Sciatic nerve (tissue), 2 donors: ENCODE measurements at places on chromosomes 16 and 17. TPM values are rescaled to one million over a fixed set of nuclear protein-coding genes. Genes with fewer than 3 reads are reported as not detected.

E2F4 gene
- total RNA-seq: 45.0 TPM

TBC1D3K gene
- not detected for total RNA-seq

KCNG4 gene
- not detected for total RNA-seq

MPV17L gene
- 7.9 TPM for total RNA-seq

ITGAE gene
- 19.3 TPM for total RNA-seq

GNAO1 gene
- 7.9 TPM for total RNA-seq

NXPH3 gene
- 17.0 TPM for total RNA-seq

KRT40 gene
- total RNA-seq: not detected

CDH5 gene
- total RNA-seq: 108 TPM

BAIAP3 gene
- 3.9 TPM for total RNA-seq

OR4D1 gene
- not detected for total RNA-seq

GPR142 gene
- 1.1 TPM for total RNA-seq

DNA sequence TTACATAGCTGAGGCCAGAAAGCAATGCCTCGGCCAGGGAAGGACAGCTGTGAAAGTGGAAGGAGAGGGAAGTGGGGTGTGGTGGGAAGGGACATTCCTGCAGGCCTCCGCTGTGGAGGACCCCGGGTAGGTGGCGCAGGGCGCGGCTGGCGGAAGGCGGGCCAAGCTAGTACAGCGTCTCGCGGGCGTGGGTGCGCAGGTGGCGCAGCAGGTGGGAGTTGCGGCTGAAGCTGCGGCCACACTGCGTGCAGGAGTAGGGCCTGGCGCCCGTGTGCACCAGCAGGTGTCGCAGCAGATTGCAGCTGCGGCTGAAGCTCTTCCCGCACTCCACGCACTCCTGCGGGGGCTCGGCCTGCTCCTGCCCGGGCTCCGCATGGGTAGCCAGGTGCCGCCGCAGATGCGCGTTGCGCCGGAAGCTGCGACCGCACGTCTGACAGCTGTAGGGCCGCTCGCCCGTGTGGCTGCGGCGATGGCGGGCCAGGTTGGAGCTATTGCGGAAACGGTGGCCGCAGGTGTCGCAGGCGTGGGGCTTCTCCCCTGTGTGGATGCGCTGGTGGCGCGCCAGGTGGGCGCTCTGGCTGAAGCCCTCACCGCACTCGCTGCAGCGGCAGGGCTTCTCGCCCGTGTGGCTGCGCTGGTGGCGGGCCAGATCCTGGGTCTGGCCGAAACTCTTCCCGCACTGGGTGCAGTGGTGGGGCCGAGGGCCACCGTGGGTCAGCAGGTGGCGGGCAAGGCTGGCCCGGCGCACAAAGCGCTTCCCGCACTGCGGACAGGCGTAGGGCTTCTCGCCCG, 10.0 kb downstream of the ZSCAN10 start:
- no peak for DNase-seq

GRCh38 chr16:48659940-48660339, 50.0 kb upstream of the N4BP1 start:
- no peak for DNase-seq

DNA sequence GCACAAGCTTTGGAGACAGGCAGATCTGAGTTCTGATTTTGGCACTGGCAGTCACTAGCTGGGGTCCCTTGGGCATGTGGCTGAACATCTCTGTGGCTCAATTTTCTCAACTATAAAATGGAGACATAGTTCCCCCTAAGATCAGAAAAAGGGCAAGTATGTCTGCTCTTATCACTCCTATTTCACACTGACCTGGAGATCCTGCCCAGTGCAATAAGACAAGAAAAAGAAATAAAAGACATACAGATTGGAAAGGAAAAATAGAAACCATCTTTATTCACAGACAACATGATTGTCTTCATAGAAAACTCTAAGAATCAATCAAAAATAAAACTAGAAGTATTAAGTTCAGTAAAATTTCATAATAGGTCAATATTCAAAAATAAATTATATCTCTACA, 56.0 kb upstream of the LHX1 start:
- DNase-seq: no peak

DNA sequence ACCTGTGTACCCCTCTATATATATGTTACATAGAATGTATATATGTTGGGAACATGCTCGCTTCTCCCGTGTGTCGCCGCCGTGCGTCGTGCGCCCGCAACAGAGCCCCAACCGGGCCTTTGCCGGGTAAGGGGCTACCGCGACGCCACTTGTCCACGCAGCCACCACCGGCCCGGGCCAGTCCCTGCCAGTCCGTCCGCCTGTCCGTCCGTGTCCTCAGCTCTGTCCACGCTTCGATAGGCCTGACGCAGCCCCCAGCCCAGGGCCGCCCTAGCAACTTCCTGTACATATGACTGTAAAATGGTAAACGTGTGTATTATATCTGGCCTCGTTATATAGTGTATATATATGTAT, 25.9 kb downstream of the SREBF1 start:
- no peak for DNase-seq

DNA sequence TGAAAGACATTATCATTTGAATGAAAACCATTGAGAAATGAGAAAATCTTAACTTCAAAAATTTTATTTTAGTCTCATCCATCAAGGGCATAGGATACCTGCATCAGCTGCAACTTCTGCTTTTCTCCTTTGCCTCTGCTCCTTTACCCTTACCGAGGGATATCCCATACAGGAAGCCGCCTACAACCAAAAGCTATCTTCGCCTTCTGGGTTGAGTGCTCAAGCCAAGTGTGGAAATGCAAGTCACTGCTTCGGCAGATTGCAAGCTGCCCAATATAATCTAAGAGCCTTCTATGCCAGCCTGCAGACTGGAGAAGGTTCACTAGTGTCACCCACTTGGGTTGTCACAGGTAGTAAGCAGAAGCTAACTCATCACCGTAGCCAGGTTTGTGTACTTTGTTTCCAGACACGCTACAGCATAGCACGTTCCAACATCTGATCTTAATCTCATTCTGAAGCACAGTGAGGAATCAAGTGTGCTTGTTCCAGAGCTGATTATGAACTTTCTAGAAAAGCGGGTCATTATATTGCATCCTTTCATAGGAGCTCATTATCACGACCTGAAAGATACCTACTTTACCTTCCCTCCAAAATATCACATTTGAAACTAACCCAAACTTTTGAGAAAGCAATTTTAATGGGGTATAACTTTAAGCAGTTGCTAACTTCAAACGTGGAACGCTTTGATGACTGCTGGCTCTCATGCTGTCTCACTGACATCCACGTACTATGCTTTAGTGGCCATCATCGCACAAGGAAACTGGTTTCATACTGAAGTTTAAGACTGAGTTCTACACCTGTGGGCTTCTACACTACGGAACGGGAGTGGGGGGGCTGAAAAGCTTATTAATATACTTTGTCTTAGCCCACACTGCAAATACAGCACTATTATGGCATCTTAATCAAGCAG, 8.0 kb upstream of the UNK start:
- peak; percentile 65 for DNase-seq

- DNase-seq: no peak
These were observed 32.2 kb downstream of the MRM3 start for GRCh38 chr17:814371-814770.

DNA sequence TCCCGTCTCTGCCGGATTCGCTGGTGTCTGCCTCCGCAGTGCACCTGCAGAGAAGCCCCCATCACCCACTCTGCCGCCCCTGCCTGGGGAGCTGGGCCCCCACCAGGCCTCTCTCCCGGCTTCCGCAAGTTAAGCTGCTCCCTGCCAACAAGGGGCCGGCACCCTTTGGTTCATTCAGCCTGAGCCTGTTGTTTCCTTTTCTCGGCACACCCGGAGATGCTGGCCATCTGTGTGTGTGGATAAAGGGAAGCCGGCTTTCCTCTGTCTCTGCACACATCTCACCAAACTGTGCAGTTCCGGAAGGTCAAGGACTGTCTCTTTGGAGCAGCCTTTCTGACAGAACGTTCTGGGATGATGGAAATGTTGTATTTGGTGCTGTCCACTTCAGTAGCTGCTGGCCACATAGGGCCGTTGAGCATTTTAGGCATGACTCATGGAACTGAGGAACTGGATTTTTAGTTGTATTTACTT, 6.8 kb downstream of the MAPK8IP3 start:
- DNase-seq: no peak

DNA sequence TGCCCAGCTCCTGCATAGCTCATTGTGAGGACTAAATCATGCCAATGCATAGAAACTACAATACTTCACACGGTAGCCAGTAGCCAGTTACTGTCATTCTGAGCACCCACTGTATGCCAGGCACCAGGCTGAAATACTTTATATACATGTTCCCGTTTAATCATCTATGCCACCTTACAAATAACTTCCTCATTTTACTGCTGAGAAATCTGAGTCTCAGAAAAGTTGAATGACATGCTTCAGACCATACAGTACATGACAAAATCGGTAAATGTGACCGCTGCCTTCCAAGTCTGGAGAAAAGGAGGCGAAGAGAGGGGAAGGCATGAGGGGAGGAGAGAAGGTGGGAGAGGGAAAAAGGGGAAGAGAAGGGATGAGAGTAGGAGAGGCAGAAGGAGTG, 9.2 kb upstream of the TLCD3B start:
- no peak for DNase-seq

DNA sequence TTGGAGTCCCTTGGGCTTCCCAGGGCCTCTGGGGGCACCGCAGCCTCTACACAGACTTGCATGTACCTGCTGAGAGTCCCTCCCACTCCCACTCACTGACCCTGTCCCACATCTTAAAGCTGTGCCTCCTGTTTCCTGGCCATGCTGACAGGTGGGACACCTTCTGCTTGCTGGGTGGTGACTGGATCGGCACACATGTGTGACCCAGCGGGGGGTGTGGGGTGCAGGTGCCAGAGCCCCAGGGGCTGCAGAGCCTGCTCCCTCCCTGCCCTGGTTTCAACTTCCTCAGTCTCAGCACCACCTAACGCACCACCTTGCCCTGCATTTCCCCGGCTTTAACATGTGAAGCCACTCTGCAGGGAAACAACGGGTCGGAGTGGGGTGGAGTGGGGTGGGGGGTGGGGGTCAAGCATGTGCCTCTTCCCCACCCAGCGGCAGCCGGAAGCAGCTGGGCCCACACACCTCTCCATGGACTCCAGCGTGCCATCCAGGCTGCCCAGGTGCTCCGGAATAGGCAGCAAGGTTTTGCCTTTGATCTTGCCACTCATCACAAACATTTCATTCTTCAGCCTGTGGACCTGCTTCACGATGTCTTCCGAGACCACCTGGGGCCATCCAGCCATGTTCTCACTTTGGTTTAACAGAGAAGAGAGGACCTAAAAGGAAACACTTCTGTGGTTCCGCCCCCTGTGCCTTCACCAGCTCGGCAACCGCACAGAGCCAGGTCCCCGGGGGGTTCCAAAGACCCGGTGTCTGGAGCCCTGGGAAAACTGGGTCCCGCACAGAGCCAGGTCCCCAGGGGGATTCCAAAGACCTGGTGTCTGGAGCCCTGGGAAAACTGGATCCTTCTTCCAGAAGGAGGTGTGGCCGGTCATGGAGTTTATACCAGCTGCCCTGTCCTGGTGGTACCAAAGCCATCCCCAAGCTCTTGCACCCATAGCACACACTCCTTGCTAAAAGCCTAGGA, 4.7 kb downstream of the DNAH17 start:
- DNase-seq: no peak

- DNase-seq: no peak
These were observed 611 bp downstream of the RRAD start for GRCh38 chr16:66924527-66925321.

DNA sequence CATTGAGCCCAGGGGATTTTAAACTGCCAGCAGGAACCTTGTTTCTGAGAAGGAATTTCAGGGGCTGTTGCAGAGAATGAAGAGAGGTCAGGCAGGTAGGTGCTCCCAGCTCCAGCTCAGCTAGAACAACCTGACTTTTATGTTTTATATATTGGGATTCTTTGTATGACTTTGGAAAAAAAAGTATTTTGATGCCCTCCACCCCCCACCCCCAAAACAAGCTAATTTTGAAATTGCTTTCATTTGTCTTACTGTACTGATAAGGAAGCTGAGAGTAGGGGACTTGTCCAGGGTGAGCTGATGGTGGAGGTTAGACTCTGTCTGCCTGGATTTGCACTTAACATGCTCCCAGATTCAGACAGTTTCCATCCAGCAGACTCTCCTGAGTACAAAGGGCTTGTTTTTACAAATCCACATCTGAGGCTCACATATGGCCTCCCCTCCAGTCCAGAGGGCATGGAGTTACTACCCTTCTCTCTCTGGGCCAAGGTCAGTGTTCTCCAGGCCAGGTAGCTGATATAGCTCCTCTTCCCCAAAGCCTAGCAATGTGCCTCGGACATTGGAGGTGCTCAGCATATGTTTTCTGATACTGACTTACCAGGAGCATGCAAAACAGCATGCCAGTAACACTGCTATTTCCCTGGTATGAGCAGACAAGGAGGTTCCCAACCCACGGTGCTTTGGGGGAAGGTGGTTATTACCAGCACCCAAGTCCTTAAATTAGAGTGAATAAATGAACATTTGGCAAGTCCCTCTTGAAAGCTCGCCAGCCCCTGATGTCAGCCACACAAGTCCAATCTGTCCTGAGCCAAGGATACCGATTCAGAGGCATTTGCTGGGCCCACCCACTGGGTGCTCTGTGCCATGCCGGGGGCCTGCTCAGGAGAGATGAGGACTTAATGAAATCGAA, 11.3 kb downstream of the STX1B start:
- DNase-seq: no peak

DNA sequence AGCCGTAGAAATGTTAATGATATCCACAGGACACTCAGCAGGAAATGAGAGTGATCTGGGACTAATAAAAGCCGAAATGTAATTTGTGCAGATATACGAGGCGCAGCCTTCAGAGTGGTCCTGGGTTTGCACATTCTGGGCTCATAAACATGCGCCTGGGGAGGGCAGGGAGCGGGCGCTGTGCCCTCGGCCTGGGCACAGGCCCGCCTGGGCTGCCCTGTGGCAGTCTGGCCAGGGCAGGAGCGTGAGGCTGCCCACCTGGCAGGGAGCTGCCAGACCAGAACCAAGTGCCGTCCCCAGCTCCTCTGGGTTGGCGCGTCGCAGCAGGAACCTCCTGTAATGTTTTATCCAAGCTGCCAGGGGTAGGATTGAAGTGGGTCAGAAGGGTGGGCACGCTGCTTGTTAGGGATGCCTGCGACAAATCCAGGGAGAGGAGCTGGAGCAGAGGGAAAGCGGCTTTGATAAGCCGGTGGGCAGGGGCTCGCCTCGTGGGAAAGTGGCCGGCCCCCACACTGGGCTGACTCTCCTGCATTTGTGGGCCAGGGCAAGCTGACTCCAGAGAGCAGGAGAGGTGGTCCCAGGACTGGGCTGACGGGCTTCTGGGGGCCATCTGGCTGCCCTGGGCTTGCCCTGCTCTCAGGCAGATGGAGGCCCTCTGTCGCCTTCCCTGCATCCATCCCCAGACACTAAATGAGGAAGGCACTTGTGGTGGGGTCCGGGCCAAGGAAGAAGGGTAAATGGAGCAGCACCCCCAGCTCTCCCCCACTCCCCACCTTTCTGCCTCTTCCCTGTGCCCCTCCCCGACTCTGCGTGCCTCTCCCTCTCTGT, 45.9 kb downstream of the SREBF1 start:
- DNase-seq: no peak

GRCh38 chr17:81727324-81728031, 15.4 kb downstream of the SLC25A10 start:
- DNase-seq: no peak

GRCh38 chr17:34371405-34372100, 8.5 kb upstream of the CCL1 start:
- DNase-seq: no peak

DNA sequence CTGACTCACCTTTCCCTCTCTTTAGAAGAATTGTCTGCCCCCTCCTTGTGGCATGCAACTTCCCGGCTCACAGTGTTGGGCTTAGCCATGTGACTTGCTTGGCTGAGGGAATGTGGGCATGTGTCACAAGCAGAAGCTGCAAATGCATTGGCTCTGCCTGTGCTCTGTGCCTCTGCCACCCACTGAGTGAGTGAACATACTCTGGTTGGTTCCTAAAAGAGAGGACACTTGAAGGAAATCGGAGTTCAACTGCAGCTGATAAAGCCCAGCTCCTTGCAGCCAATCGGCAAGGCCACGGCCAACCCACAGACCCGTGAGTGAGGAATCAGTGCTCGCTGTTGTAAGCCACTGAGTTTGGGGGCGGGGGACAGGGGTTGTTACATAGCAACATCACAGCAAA, 10.9 kb upstream of the GINS2 start:
- no peak for DNase-seq
